GM12865 (cell line): ENCODE measurements at places on chromosomes 12 and 14.

GRCh38 chr14:93727917-93728650 is 60.2 kb downstream of the PRIMA1 start:
- no peak for DNase-seq

DNA sequence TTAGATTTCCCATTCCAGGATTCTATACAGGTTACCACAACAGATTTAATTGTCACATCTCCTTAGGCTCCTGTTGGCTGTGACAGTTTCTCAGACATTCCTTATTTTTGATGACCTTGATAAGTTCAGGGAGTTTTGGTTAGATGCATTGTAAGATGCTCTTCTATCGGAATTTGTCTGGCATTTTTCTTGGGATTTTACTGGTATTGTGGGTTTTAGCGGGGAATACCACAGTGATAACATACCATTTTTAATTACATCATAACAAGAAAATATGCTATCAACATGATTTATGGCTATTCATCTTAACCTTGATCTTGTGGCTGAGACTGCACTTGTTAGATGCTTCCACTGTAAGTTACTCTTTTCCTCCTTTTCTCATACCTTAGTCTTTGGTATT is 217.5 kb upstream of the PPFIA2 start:
- DNase-seq = no peak

DNA sequence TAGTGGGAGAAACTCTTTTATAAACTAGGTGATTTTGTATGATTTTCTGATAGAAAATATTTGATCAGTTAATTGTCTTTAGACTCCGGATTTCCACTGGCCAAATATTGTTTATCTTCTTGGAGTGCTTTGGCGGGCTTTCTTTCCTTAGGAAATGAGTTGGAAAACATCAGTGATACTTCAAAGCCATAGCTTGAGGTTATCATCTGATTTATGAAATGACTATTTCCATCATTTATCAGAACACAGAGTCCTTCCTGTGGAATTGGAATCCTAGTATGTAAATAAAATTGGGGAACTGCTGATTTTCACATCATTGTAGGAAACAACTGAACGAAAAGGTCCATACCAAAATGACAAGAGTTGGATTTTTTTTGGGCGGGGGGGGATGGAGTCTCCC is 186.0 kb upstream of the DCN start:
- no peak for DNase-seq

DNA sequence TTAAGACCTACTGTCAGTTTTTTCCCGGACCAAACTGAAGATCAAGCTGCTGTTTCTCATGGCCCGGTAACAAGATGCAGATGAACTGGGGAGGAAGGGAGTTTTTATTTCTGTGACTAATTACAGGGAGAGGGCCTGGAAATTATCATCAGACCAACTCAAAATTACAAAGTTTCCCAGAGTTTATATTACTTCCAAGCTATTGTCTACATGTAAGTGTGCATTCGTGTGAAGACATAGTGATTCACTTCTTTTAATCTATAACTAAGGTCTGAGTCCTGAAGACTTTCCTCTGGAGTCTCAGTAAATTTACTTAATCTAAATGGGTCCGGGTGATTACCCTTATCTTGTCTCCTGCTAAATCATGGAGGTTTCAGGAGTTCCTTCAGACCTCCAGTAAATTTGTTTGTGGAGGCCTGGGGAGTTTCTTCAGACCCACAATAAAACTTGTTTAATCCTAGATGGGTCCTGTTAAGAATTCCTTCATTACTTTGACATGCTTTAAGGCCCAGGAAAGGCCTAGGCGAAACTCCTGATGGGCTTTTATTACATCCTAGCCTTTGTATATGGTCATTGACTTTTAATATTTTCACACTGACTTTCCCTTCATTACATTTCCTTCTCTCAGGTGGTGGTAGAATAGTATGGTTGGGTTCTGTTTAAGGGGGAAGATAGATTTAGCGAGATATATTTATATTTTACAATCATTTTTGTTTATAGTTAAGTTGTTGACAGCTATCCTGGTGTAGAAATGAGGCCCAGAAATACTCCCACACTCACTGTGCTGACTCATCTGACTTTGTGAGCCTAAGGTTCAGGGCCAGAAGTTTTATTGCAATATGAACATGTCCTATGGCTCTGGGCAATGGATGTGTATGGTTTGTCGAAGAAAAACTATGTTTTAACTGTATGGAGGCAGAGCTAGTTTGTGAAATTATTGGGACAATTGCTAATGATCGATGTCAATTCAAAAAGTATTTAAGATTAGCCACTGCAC is 627.0 kb upstream of the FBXO33 start:
- DNase-seq = no peak

- peak; percentile 52 for DNase-seq
Observed at GRCh38 chr12:66269757-66270383, 32.4 kb upstream of the HELB start.
